ENCODE measurements at places on chromosomes 16 and 17. TPM values are rescaled to one million over a fixed set of nuclear protein-coding genes. Genes with fewer than 3 reads are reported as not detected.

GRCh38 chr17:7843257-7843535 lies 9.2 kb downstream of the KDM6B start:
- H3K27me3 ChIP-seq, result no peaks in the 10 kb centered on the region
- peaks cover 49% of the 10 kb centered on the region for H3K4me1 ChIP-seq
- no peaks in the 10 kb centered on the region for H3K36me3 ChIP-seq
- DNase-seq, result peak; percentile 58
- peak overlapping the region; percentile 97 for H3K4me3 ChIP-seq

DNA sequence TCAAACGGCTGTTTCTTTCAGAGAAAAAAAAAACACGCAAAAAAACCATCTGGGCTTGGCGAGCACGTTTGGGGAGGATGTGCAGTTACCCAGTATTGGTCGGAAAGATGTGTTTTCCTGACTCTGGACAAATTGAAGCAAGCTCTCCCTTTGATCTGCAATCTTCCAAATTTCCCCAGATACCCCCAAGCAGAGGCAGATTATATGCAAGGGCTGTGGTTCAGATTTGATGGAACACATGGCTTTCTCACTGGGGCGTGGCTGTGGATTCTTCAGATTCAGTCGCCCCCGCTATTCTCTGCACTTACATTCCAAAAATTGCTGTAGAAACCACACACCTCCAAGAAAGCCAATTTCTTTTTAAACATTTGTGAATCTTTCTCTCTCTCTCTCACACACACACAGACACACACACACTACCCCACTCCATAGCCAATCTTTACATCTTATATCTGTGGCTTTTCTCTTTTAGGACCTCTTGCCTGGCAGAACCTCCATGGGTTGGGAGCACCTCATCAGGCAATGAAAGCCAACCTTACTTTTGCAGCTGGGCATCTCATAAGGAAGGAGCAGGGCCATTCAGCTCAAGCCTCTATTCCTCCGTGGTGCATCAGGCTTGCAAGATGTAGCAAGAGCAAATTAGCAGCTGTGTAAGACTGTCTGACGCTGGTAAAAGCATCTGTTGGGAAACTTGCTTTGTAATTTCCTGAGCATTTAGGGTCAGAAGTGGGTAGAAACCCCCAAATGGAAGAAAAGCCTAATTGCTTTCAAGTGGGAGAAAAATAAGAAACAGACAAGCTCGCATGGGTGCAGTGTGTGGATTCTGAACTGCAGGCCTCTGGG lies 103.9 kb upstream of the FAM20A start:
- no peak for DNase-seq
- no peak overlapping the region for H3K4me3 ChIP-seq
- no peaks in the 10 kb centered on the region for H3K27me3 ChIP-seq
- H3K36me3 ChIP-seq, result no peaks in the 10 kb centered on the region
- no peaks in the 10 kb centered on the region for H3K4me1 ChIP-seq

DNA sequence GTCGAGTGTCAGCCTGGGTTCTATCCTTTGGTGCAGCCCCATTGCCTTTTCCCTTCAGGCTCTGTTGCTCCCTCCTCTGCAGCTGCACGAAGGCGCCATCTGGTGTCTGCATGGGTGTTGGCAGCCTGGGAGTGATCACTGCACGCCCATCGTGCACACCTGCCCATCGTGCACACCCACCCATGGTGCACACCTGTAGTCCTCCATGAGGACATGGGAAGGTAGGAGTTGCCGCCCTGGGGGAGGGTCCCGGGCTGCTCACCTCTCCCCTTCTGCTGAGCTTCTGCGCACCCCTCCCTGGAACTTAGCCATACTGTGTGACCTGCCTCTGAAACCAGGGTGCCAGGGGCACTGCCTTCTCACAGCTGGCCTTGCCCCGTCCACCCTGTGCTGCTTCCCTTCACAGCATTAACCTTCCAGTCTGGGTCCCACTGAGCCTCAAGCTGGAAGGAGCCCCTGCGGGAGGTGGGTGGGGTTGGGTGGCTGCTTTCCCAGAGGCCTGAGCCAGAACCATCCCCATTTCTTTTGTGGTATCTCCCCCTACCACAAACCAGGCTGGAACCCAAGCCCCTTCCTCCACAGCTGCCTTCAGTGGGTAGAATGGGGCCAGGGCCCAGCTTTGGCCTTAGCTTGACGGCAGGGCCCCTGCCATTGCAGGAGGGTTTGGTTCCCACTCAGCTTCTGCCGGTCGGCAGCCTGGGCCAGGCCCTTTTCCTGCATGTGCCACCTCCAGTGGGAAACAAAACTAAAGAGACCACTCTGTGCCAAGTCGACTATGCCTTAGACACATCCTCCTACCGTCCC lies 2.9 kb downstream of the CTRL start:
- H3K27me3 ChIP-seq, result no peaks in the 10 kb centered on the region
- H3K4me3 ChIP-seq, result no peak overlapping the region
- peaks cover 2% of the 10 kb centered on the region for H3K4me1 ChIP-seq
- no peak overlapping the region for H3K27ac ChIP-seq
- peak; percentile 87 for DNase-seq

The CD7 gene
- total RNA-seq, result 334 TPM

DNA sequence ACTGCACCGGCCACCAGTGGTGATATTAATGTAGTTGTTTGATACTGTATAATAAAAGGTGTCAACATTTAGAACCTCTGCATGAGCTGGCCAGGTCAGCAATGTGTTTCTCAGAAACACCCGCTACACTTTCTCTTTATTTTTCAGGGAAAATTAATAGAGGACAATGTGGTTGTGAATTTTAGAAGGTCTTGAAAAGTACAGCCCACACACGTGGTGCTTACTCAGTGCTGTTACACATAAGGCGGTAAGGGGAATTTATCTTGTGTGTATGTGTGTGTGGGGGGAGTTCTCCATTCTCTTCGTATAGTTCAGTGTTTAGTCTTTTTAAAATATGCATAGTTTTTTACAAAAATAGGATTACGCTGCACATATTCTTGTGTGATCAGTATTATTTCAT lies 4.4 kb upstream of the ZFP1 start:
- DNase-seq, result no peak
- no peaks in the 10 kb centered on the region for H3K27me3 ChIP-seq
- no peak overlapping the region for H3K27ac ChIP-seq

DNA sequence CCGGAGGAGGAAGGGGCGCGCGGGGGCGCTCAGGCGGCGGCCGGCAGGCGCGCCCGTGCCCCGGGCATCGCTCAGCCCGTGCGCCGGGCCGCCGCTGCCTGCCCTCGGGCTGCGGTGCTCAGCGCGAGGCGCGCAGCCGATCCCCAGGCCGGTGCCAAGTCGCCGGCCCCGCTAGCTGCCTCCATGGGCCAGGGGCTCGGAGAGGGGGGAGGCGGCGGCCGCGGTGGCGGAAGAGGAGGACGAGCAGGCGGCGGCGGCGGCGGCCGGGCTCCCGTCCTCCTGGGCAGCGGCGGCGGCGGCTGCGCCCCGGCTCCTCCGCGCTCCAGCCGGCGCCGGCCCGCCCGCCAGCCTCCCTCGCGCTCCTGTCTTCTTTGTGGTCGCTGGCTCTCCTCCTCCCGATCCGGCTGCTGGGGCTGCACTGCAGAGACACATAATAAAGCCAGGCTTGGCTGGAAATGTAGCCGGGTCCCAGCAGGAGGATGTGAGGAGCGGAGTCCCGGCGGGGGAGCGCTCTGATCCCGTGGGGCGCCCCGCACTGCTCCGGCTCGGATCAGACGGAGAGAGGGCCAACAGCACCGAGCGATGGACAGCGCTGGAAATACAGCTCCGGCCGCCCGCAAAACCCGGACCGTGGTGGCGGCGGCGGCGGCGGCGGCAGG lies 889 bp upstream of the ZNF423 start:
- peaks cover 45% of the 10 kb centered on the region for H3K27me3 ChIP-seq
- peak overlapping the region; percentile 58 for H3K4me3 ChIP-seq
- H3K4me1 ChIP-seq, result peaks cover 15% of the 10 kb centered on the region
- peaks cover 1% of the 10 kb centered on the region for H3K36me3 ChIP-seq
- DNase-seq, result peak; percentile 39

DNA sequence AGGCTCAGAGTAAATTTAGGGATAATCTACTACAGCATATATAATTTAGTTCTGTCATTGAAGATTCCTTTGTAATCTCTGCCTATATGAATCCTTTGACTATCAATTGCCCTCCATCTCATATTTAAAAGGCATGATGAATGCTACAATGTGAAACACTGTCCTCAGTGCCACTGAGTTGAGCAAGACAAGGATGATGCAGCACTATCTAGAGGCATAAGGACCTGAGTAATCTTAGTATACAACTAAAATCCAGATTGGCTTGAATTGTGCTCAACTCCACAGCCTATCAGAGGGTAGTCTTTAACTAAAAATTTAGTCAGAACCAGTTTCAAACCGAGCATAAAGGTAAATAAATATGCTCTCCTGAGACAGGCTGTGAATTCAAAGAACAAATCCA lies 11.6 kb upstream of the STRADA start:
- H3K27me3 ChIP-seq, result no peaks in the 10 kb centered on the region
- DNase-seq, result no peak
- H3K36me3 ChIP-seq, result peaks cover 49% of the 10 kb centered on the region
- no peak overlapping the region for H3K27ac ChIP-seq
- no peak overlapping the region for H3K4me3 ChIP-seq

DNA sequence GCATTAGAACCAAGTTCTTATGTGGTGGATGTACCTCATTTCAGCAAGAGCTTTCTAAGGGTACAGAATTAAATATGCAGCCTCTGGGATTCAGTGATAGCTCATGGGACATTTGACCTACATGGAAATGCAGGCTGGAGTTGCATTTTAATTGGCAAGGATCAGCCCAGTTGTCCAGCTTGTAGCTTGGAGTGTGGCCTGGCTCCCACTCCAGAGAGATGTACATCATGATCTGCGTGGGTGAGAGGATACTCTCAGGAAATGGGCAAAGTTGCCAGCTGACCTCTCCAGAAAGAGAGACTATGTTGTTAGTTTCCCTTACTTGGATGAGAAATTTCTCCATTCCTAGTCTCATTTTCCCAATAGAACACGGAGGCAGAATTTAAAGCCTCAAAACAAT lies 555.3 kb downstream of the MAF start:
- no peaks in the 10 kb centered on the region for H3K36me3 ChIP-seq
- no peak overlapping the region for H3K27ac ChIP-seq
- peaks cover 16% of the 10 kb centered on the region for H3K4me1 ChIP-seq

The MIEF2 gene
- 9.0 TPM for total RNA-seq

- H3K27me3 ChIP-seq, result no peaks in the 10 kb centered on the region
- no peaks in the 10 kb centered on the region for H3K4me1 ChIP-seq
- no peak for DNase-seq
- no peak overlapping the region for H3K4me3 ChIP-seq
These were observed 130.2 kb downstream of the IRX3 start for GRCh38 chr16:54156349-54156748.

The TBX2 gene
- total RNA-seq, result not detected

The ACSM2A gene
- total RNA-seq, result not detected

DNA sequence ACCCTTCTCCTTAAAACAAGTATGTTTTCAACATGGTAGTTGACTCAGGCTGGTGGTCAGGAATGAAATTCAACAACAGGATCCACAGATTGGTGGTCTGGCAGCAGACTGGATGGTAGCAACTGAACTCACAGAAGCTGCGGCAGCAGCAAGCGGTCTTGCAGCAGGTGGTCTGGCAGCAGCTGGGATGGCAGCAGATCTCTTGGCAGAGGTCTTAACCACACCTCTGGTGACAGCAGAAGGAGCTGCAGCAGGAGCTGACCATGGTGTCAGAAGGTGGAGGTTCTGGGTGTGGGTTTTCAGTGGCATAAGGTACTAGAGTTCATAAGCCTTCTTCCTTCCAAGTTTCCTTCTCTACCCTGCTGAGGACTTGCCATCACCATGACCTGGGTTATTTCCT lies 2.2 kb upstream of the KRTAP4-1 start:
- H3K4me1 ChIP-seq, result no peaks in the 10 kb centered on the region
- H3K4me3 ChIP-seq, result no peak overlapping the region
- no peak for DNase-seq
- H3K36me3 ChIP-seq, result no peaks in the 10 kb centered on the region
- H3K27me3 ChIP-seq, result peaks cover 10% of the 10 kb centered on the region

- H3K4me3 ChIP-seq, result peak overlapping the region; percentile 89
- peaks cover 40% of the 10 kb centered on the region for H3K4me1 ChIP-seq
- peak overlapping the region; percentile 58 for H3K27ac ChIP-seq
These were observed 55.8 kb upstream of the GSE1 start for GRCh38 chr16:85557083-85557970.

The RPH3AL gene
- total RNA-seq, result 3.8 TPM

DNA sequence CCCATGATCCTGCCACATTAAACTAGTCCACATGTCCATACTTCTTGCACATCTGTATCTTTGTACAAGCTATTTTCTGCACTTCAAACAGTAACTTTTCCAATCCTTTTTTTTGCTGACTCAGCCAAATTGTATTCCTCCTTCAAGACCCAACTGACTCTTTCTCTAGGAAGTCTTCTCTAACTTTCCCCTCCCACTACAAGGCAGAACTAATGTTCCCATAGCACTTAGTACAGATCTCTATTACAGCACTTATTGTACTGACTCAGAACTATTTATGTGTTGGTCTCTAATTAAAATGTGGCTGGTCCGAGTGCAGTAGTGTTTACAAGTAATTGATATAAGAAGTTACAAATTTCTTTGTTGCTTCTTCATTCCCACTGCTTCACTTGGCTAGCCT lies 8.2 kb downstream of the FAM222B start:
- no peaks in the 10 kb centered on the region for H3K27me3 ChIP-seq
- H3K4me3 ChIP-seq, result no peak overlapping the region
- peaks cover 10% of the 10 kb centered on the region for H3K4me1 ChIP-seq
- peaks cover 23% of the 10 kb centered on the region for H3K36me3 ChIP-seq
- DNase-seq, result no peak
- H3K27ac ChIP-seq, result no peak overlapping the region

The NOS2 gene
- not detected for total RNA-seq

The CDRT15L2 gene
- total RNA-seq, result not detected

GRCh38 chr17:61352408-61352770 lies 47.3 kb upstream of the TBX2 start:
- H3K27me3 ChIP-seq, result no peaks in the 10 kb centered on the region
- H3K36me3 ChIP-seq, result no peaks in the 10 kb centered on the region
- H3K27ac ChIP-seq, result no peak overlapping the region
- H3K4me1 ChIP-seq, result no peaks in the 10 kb centered on the region
- DNase-seq, result no peak

- peaks cover 6% of the 10 kb centered on the region for H3K27me3 ChIP-seq
- no peak for DNase-seq
- H3K36me3 ChIP-seq, result no peaks in the 10 kb centered on the region
- no peaks in the 10 kb centered on the region for H3K4me1 ChIP-seq
- no peak overlapping the region for H3K27ac ChIP-seq
- H3K4me3 ChIP-seq, result no peak overlapping the region
These were observed 150.8 kb upstream of the FOXF1 start for GRCh38 chr16:86359571-86359970.

The DNASE1L2 gene
- 4.1 TPM for total RNA-seq

The ZDHHC1 gene
- total RNA-seq, result 0.26 TPM

The TEKT5 gene
- total RNA-seq, result not detected

GRCh38 chr17:31089471-31089870 lies 5.3 kb upstream of the NF1 start:
- H3K4me1 ChIP-seq, result peaks cover 4% of the 10 kb centered on the region
- H3K36me3 ChIP-seq, result no peaks in the 10 kb centered on the region
- peaks cover 5% of the 10 kb centered on the region for H3K27me3 ChIP-seq
- H3K27ac ChIP-seq, result no peak overlapping the region

- H3K4me1 ChIP-seq, result peaks cover 47% of the 10 kb centered on the region
- H3K27me3 ChIP-seq, result no peaks in the 10 kb centered on the region
- H3K27ac ChIP-seq, result no peak overlapping the region
- no peak overlapping the region for H3K4me3 ChIP-seq
- no peak for DNase-seq
These were observed 224.9 kb downstream of the PRKCA start for GRCh38 chr17:66527335-66527734.

GRCh38 chr16:23182679-23183542 lies at the start of gene SCNN1G:
Gene SCNN1G, plus strand, starts transcription at chr16:23182745. Its CDS starts 3,527 bp downstream, at chr16:23186272.
- H3K27ac ChIP-seq, result no peak within 1 kb of the TSS
- peaks cover 34% of the 10 kb centered on the region for H3K27me3 ChIP-seq
- peaks cover 9% of the 10 kb centered on the region for H3K4me1 ChIP-seq

All from activated CD8-positive, alpha-beta T cell treated with anti-CD3 and anti-CD28 coated beads, Interleukin-2, amount 10 ng/mL, durations not matched to agents 7 days and 5 days (primary cell).